Lung (tissue), 17 donors: ENCODE measurements at places on chromosomes 16 and 17. TPM values are rescaled to one million over a fixed set of nuclear protein-coding genes. Genes with fewer than 3 reads are reported as not detected.

Gene PRCD
- total RNA-seq = 11.3 TPM

Gene PRSS53
- total RNA-seq = 2.2 TPM

Gene STARD3
- 63.4 TPM for total RNA-seq

Gene FNDC8
- total RNA-seq = not detected

Gene IL17C
- total RNA-seq = not detected

Gene PDILT
- total RNA-seq = not detected

Gene C16orf82
- not detected for total RNA-seq

Gene SLC6A2
- total RNA-seq = 0.26 TPM

Gene MPHOSPH6
- 29.0 TPM for total RNA-seq

Gene COX4I1
- total RNA-seq = 243 TPM

Gene PPP1R27
- total RNA-seq = not detected

DNA sequence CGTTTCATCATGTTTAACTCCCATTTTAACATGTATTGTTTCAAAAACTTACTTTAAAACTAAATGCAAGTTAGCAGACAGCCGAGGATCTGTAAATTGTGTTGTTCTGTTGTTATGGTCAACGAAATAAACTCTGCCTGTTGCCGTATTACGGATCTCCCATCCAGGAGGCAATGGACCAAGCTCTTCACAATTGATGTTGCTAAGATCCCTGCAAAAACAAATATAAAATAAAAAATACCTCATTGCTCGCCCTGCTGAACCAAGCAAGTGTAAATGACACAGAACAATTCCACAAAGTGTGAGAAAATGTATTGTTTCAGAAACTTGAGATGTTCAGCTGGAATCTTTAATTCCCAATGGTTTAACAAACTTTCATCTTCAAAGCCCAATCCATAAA is 65.0 kb downstream of the CEP95 start:
- DNase-seq = no peak

- no peak for DNase-seq
Observed at GRCh38 chr16:82651921-82652601, 25.3 kb downstream of the CDH13 start.

GRCh38 chr17:47223007-47223406 is 13.9 kb downstream of the MYL4 start:
- no peak for DNase-seq

- no peak for DNase-seq
Observed at GRCh38 chr17:43932923-43933322, 9.4 kb downstream of the PPY start.

- DNase-seq = no peak
Observed at GRCh38 chr17:49825645-49826044, 22.2 kb downstream of the TAC4 start.

DNA sequence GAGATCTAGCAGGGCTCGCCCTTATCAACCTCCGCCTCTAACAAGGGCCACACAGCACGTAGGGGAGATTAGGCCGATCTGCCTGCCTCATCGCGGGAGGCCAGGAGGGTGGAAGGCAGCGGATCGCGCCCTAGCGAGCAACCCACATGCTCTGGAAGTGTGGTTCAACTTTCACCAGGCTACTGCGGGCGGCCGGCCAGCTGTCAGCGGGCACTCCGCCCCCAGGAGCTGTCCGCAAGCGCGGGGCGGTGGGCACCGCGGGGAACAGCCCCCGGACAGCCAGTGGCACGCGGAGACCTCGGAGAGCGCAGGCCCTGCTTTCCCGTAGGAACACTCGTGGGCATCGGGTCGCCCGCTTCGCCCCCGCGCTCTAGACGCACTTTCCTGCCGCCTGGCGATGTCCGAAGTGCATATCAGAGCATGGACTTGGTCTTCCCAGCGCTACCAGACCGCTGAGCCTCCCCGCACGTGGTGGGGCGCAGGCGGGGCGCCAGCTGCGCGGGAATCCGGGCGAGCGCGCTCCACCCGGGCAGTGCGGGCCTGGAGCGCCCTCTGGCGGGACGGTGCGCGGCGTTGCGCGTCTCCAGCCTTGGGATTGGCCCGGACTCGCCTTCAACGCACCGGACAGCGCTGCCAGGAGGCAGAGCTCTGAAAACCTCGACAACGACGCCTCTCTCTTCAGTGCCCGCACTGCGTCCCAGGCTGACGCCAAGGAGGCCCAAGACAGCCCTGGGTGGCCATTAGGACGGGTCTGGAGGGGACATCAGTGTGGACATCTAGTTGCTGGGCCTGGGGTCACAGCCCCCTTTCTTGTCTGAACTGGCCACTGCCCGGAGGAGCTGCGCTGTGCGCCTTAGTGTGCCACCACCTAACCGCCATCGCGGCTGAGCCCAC is 3.6 kb upstream of the ZNHIT3 start:
- DNase-seq = peak; percentile 84

GRCh38 chr16:78995441-78995840 is 605.1 kb downstream of the MAF start:
- DNase-seq = no peak

DNA sequence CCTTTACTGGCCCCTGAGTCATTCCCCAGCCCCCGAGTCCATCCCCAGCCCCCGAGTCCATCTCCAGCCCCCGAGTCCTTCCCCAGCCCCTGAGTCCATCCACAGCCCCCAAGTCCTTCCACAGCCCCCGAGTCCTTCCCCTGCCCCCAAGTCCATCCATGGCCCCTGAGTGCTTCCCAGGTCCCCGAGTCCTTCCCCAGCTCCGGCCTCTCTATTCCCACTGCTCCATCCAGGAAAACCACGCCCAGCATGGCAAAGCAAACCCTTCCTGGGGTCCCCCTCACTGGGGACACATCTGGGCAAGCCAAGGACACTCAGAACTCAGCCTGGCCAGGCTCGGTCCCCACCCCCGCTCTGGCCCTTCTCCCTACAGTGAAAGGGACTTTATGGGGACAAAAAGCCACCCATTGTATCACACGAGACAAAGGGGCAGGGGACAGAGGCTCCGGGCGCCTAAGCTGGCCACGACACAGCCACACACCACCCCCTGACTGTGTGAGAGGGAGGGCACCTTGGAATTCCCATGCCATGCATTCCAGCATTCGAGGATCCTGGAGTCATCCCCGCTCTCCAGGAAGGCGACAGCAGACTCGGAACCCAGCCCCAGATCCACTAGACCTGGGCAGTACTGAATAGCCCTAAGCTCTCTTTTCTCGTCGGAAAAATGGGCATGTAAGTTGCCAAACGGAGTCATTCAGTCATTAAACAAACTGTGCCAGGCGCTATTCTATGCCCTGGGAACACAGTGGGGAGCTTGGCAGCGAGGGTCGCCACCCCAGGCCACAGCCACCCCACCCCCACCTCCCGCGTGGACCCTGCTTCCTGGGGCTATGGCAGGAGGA is 14.0 kb downstream of the PLLP start:
- no peak for DNase-seq

- no peak for DNase-seq
Observed at GRCh38 chr17:70172923-70173322, 3.6 kb downstream of the KCNJ2 start.

- DNase-seq = peak; percentile 25
Observed at GRCh38 chr16:25838724-25839186, 147.0 kb downstream of the HS3ST4 start.

DNA sequence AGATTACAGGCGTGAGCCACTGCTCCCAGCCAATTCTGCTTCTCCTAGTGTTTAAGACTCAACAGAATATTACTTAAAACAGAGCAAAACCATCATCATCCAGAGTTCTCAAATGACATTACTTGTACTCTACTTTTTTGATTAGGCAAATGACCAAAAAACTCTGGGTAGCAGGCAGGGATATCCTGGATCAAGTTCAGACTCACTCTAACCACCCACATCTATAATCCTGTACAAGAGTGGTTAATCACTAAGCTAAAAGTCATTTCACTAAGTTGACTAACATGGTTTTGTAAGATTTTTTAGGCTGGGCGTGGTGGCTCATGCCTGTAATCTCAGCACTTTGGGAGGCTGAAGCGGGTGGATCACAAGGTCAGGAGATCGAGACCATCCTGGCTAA is 6.8 kb downstream of the NAE1 start:
- DNase-seq = no peak

- no peak for DNase-seq
Observed at GRCh38 chr17:15048933-15049794, 216.0 kb downstream of the PMP22 start.

- no peak for DNase-seq
Observed at GRCh38 chr16:56226187-56226586, 34.9 kb downstream of the GNAO1 start.

GRCh38 chr16:71467810-71468209 is 5.8 kb upstream of the ZNF23 start:
- DNase-seq = peak; percentile 43

DNA sequence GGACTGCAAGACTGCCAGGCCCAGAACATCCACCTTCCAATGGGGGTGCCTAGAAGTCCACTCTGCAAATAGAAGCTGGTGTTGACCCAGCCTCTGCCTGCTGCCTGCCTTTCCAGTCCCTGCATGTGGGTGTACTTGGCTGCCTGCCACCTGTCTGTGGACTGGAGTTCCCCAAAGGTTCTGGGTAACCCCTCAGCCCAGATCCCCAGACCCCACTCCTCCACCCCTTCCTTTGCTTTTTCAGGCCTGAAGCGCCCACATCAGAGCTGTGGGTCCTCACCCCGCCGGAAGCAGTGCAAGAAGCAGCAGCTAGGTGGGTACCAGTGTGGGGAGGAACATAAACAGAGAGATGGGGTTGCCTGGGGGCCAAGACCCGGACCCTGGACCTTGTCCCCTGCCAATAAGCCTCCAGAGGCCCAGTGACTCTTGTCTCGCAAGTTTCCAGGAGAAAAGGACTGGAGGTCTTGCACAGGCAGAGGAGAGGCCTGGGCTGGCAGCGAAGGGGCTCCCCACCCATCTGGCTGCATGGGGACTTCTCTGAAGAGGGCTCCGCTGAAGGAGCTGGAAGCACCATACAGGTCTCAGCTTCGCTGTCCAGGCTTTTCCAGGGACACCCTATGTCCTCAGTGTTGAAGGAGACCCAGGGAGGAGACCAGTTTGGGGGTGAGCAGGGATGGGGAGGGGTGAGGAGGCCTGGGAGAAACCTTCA is 34.3 kb downstream of the NLRC5 start:
- DNase-seq = no peak

- DNase-seq = no peak
Observed at GRCh38 chr17:8503368-8503767, 67.7 kb downstream of the NDEL1 start.

DNA sequence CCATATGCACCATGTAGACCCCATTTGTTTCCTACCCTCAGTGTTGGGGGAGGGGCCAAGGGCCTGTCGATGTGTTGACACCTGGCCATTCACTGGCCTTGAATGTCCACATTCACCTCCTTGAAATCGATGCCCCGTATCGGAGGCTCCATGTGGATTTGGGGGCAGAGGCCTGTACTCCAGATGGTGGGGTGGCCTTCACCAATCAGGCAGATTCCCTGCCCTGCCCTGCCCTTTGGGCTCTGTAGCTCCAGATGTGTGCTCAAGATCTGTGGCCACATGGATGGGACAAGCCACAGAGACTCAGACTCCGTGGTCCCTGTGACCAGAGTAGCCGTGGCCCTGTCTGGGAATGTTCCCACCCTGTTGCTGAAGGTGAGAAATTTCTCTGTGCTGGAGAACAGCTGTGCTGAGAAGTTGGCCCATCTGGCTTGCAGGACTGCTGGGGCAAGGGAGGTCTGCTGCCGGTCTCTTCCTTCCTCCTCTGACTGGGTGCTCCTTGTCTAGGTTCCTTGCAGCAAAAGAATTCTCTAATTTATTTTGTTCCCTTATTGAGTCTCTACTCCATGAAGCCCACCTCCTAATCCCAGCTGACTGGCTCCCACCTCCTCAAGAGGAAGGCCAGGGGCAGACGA is 221.3 kb downstream of the SEC14L1 start:
- DNase-seq = no peak

DNA sequence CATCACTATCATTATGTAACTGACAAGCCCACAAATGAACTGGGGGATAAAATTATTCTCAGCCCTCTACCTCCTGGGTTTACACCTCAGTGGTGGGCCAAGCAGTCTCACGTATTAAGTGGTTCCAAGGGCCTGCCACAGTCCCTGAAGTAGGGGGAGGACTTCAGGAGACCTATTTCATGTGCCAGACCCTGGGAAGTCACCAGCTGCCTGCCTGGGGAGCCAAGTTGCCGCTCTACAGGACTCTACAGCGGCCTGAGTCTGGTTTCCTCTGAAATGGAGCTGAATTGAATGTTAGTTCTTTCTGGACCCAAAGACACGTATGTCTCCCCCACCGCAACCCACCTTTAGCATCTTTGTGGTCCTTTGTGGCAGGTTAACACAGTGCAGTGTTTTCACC is 187.0 kb downstream of the IRX3 start:
- no peak for DNase-seq

DNA sequence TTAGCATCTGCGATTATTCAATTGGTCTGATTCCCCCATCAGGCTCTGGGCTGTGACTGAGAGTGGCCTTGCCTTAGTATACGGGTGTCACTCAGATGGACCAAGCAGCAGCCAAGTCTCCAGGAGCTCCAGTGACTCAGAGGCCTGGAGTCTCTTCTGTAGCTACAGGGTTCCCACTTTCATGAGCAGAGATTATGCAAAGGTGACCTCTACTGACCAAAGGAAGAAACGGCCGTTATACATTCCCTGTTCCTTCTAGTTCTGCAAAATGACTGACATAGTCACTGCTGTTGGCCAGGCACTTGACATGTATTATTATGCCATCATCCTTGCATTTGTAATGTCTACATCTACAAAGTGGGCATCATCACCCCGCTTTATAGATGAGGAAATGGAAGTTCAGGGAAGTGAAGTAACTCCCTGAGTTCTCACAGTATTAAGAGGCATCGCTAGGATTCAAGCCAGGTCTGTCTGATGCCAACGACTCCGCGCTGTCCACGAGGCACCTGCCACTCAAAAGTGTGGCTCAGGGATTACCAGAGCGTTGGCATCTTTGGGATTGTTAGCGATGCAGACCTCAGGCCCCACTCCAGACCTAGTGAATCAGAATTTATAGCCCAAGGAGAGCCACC is 23.3 kb downstream of the SLC38A7 start:
- DNase-seq = peak; percentile 45

GRCh38 chr17:81400154-81400977 is 5.1 kb downstream of the BAHCC1 start:
- DNase-seq = peak; percentile 65
